OCI-M1 (cell line): ENCODE measurements at places on chromosomes 7 and 10.
A peak's percentile ranks its signal among the peaks of the same experiment; 100 is the strongest.

DNA sequence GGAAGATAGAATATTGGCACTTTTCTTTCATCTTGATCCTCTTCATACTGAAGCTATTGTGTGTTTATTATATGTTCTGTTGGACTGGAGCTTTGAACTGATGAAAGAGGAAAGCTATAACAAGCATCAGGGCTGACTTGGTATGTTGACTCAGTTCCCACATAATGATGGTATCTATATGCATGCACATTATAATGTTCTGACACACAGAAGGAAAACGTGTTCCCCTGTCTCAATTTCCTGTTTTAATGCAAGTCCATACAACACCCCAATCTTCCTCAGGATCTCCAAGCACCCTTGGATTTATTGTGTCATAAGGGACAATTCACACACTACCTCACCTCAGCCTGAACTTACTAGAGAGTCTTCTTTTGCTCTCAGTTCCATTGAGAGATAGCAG lies 8.3 kb upstream of the WASL start:
- DNase-seq = no peak

GRCh38 chr7:39095875-39096619 lies 118.3 kb downstream of the POU6F2 start:
- DNase-seq = no peak

DNA sequence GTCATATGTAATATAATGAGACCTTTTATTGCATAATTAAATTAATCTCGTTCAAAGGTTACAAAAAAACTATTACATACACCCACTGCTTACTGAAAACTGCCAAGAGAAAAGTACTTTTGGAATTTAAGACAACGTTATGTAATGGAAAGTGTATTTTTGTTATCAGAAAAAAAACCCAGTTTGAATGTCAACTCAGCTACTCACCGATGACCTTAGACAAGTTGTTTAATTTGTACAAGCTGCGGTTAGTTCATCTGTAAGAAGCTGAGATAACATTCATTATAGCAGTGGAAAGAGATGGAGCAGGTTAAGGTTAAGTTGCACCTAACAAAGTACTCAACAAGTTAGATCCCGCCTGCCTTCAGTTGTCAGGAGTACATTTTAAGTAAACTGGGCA lies 1.1 kb downstream of the PSMA2 start:
- peak; percentile 30 for DNase-seq

- DNase-seq = no peak
Observed at GRCh38 chr10:78359640-78360091, 326.0 kb downstream of the RPS24 start.

DNA sequence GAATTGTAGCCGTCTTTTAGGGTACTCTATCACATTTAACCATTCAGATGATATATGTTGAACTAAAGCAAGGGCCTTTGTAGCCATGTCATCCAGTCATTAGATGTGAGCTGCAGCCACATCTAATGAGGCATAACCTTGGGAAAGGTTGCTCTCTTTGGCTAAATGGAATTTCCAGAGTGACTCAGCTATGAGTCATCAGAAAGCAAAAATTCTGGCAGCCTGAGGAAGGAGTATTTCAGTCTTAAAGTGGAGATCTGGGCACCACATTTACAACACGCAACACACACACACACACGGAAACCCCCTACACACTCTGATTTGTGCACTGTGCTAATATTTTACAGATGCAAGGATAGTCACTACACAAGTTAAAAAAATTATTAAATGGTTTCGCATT lies 176.9 kb upstream of the ZWINT start:
- DNase-seq = peak; percentile 19

- DNase-seq = no peak
Observed at GRCh38 chr10:29737074-29737593, 102.4 kb upstream of the SVIL start.

DNA sequence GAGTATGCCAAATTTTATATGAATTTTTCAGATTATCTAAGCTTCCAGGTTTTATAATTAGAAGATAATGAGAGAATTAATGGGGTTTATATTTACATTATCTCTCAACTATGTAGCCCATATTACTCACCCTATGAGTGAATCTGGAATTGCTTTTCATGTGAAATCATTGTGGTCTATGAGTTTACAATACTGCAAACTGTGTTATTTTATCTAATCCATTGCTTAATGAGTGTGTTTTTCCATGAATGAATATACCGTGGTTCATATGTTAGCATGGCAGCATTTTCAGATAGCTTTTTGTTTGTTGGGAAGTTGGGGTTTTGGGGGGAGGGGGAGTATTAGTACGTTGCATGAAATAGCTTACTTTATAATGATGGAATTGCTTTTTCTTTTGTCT lies 44.5 kb downstream of the FGFBP3 start:
- DNase-seq = no peak

DNA sequence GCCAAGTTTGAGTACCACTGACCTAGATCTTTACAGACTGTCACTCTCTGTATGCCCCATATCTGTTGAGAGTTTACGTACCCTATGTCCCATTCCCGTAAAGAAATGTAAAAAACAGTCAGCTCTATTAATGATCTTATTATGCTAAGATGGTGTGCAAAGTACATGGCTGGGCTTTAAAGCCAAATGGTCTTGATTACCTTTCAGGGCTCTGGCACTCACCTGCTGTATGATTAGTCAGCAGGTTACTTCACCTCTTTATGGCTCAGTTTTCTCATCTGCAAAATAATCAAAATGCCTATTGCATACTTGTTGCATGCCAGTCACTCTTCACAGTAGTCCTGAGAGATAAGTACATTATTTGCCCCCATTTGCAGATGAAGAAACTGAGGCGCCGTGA lies 54.2 kb downstream of the LHFPL3 start:
- no peak for DNase-seq

DNA sequence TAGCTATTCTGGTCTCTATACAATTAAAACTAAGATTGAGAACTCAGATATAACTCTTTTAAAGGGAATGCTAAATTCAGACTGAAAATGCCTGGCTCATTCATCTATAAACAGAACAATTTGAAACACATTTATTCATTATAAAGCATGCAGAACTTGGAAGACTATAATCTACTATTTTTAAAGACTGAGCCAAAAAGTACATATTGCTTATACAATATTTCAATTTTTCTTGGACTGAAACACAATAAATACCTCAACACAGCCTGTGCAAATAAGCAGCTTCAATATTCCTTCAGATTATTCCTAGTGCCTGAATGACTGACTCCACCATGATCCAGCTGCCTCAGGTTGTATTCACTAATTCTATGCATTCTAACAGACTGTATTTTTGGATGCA lies 15.5 kb upstream of the PHYH start:
- no peak for DNase-seq

- no peak for DNase-seq
Observed at GRCh38 chr10:108749042-108749441, 1174.3 kb downstream of the XPNPEP1 start.
